Thymus (tissue), 14 donors: ENCODE measurements at places on chromosomes 1 and 21. TPM values are rescaled to one million over a fixed set of nuclear protein-coding genes. Genes with fewer than 3 reads are reported as not detected.

- no peak for DNase-seq
Measured at GRCh38 chr1:225361176-225361575, 66.7 kb downstream of the LBR start.

ANXA9 gene
- total RNA-seq: 0.14 TPM

CENPL gene
- 17.7 TPM for total RNA-seq

GRCh38 chr1:29096231-29096886, 27.3 kb downstream of the TMEM200B start:
- DNase-seq: no peak

DNA sequence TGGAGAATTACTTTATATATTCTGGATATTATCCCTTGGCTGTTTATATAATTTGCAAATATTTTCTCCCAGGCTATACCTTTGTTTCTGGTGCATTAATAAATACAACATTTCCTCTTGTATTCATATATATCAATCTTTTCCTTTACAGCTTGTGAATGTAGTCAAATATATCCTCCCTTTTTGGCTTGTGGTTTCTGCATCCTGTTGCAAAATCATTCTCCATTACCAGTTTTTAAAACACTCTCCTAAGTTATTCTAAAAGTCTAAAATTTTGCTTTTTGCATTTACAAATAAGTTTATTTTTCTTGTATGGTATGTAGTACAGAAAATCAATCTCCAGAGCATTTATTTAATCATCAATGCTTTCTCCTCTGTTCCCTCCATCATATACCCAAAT, 909.4 kb downstream of the ADGRL2 start:
- no peak for DNase-seq

GRCh38 chr21:15788847-15789523, 59.2 kb downstream of the USP25 start:
- DNase-seq: no peak
